ENCODE measurements at places on chromosomes 2 and 18.

DNA sequence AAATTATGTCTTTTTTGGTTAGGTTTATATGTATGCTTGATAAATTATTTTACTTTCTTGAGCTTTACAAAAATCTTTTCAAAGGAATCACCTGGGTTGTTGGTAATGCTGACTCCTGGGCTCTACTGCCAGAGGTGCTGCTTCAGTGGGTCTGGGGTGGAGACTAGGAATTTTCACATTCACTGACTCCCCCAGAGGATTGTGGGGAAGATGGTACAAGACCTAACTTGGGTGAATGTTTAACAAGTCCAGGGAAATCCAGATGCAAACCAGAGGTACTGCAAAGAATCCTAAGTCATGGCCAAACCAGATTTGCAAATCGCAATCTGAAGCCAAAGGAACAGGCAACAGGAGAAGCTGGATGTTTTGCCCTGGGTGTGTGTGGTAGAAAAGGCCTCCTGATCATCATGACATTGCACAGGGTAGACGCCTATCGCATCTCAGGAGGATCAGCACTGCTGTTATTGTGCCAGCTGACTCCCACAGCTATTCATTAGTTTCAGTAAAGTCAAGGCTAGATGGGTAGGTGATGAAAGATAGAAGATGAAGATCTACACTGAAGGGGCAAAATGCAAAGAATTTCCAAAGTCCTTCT is 185.2 kb downstream of the BARD1 start:
- no peak for DNase-seq

- no peak for DNase-seq
Measured at GRCh38 chr18:74411475-74411874, 45.6 kb downstream of the DIPK1C start.

GRCh38 chr18:66557091-66557490 is 46.8 kb downstream of the CDH19 start:
- no peak for DNase-seq

DNA sequence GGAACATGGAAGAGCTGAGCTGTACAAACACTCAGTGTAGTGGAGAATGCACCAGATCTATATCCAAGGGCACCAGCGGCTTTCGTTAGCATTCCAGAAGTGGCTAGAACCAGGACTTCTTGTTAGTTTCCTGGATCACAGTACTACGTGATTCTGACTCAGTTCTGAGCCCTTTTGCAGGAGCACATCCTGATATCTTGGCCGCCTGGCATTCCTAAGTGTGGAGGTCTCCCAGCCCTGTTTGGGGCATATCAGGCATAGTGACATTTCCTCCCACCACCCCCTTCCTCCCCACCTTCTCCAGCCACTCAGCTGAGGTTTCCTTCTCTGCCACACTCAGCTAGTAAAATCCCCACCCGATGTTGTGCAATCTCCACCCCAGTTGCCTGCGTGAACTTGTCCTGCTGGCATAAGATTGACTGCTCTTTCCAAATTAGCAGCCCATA is 63.4 kb downstream of the BMP10 start:
- DNase-seq = no peak

GRCh38 chr18:62999392-62999791 is 284.1 kb downstream of the PHLPP1 start:
- no peak for DNase-seq

- no peak for DNase-seq
Measured at GRCh38 chr2:64021578-64021977, 2.4 kb upstream of the VPS54 start.

DNA sequence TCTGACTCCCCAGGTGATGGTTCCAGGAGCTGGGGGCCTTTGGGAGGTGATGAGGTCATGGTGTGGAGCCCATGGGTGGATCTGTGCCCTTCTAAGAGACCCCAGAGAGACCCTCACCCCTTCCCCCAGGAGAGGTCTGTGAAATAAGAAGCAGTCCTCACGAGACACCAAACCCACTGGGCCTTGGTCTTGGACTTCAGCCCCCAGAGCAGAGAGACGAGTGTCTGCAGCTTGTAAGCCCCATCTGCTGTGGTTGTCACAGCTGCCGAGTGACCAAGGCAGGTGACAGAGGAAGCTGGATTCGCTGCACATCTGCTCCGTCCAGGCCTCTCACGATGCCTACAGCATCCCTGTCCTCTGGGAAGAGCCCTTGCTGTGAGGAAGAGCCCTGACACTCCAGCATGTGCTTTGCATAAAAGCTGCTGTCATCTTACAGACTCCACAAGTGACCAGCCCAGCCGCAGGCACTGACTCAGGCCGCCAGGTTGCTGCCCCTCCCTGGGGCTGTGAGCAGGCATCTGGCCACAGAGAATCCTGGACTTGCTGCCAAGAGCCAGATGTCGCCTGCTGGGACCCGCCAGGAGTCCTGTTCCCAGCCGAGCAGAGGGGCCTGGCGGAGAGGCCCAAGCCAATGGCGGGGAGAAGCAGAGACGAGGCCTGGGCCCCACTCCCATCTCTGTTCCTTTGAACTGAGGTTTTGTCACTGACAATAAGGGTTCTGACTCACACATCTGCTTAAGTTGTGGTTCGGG is 150.8 kb downstream of the PXDN start:
- no peak for DNase-seq

GRCh38 chr2:186582698-186583097 is 7.2 kb upstream of the ITGAV start:
- DNase-seq = no peak

GRCh38 chr2:207933396-207934065 is 91.8 kb downstream of the PLEKHM3 start:
- no peak for DNase-seq

DNA sequence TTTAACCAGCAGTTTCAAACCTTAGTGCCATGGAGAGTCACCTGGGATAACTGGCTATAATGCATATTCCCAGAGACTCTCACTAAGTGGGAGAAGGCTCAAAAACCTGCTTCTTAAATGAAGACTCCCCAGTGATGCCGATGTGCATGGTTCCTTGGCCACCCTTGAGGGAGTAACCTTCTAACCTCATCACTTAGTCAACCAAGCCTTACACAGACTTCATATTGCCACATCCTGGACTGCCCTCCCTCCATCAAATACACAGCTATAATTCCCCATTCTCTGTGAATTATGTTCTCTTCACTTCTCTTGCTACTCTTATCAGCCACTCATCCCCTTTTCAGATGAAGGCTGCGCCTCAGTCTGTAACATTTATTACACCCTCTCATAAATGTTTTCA is 462.9 kb upstream of the RGPD4 start:
- no peak for DNase-seq

GRCh38 chr18:7657050-7657449 is 89.9 kb downstream of the PTPRM start:
- no peak for DNase-seq

DNA sequence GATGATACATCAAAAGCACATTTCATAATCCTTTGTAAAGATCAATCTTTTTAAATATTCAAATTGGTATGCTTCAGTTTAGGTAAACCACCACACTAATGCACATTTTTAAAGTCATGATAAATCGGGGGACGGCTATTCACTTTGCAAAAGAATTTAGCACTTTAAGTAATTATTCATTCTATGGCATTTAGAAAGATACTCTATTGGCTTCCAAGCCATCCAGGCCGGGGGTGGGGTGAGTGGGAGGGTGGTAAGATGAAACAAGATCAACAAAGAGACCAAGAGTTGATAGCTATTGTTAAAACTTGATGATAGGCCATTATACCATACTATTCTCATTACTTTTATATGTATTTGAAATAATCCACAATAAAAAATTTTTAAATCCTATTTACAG is 41.0 kb downstream of the EPG5 start:
- no peak for DNase-seq

- DNase-seq = no peak
Measured at GRCh38 chr18:26044807-26045206, 45.6 kb downstream of the SS18 start.

- DNase-seq = no peak
Measured at GRCh38 chr2:236644502-236644911, 74.9 kb downstream of the ACKR3 start.

- DNase-seq = no peak
Measured at GRCh38 chr2:236338495-236339184, 74.4 kb upstream of the ASB18 start.

DNA sequence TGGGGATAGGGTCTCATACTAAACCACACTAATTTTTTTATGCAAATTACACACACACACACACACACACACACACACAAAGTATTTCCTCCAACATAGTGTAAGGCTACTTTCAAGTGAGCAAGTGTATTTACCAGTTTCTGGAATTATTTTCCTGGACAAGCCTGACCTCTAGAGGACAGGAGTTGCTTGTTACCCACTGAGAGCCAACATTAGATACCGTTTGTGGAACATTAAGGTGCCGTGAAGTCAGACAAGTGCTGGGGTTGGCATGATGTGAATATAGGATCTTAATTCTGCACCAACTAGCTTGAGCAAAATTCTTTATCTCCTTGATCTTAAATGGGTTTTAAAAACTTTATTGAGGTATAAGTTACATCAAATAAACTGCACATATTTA is 39.3 kb upstream of the SERPINB2 start:
- no peak for DNase-seq

- no peak for DNase-seq
Measured at GRCh38 chr2:9143264-9143815, 63.3 kb upstream of the ASAP2 start.

DNA sequence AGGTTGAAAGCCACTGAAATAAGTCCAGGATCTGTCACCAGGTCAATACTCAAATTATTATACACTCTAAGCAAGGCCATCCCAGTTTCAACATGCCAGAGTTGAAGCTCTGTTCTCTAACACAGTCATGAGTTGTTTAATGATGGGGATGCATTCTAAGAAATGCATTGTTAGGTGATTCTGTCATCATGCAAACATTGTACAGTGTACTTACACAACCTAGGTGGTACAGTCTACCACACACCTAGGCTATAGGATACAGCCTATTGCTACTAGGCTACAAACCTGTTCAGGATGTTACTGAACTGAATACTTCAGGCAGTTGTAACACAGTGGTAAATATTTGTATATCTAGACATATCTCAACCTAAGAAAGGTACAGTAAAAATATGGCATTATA is 162.2 kb downstream of the BAZ2B start:
- no peak for DNase-seq

DNA sequence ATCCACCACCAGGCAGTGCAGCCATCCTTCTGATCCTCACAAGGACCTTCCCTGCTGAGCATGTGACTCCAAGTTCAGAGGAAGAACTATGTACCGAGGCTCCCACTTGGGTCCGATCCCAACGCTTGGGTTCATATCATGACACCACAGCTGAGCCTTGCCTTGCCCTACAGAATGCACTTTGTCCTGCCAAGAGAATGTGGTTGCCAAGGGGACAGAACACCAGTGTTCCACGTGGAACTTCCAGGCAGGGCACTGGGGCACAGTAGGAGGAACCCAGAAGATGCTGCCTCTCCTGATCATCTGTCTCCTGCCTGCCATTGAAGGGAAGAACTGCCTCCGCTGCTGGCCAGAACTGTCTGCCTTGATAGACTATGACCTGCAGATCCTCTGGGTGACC is at the start of gene TEX51:
TEX51 (plus strand) TSS at position 255 of the 400 bp plus-strand sequence; CDS start at position 284, 29 bp downstream.
- no peak for DNase-seq

GRCh38 chr2:196618661-196619060 is 20.9 kb upstream of the CCDC150 start:
- no peak for DNase-seq

- no peak for DNase-seq
Measured at GRCh38 chr18:2451556-2451955, 119.7 kb downstream of the METTL4 start.

All from stimulated activated CD4-positive, alpha-beta T cell treated with anti-CD3 and anti-CD28 coated beads, TNF-alpha, amount 100 ng/mL, for 24 hours (primary cell).